ENCODE measurements at places on chromosomes 2 and 18. TPM values are rescaled to one million over a fixed set of nuclear protein-coding genes. Genes with fewer than 3 reads are reported as not detected.
A peak's percentile ranks its signal among the peaks of the same experiment; 100 is the strongest.

DNA sequence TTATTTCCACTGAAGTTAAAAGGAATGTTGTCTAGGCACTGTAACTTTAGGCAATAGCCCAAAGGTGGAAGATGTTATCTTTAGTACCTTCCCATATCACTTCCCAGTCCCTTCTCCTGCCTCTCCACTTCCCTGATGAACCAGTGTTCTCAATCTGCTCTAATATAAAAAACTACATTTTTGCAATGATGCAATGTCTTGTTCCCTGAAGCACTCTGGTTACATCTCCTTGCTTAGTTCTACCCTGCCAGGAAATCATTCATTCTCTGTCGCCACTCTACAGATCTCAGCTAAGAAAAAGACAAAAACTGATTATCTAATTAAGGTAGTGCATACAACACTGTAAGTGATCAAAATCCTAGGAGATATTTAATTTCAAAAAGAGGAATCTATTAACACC is 71.3 kb downstream of the BAZ2B start:
- no peak overlapping the region for H3K27ac ChIP-seq
- peaks cover 13% of the 10 kb centered on the region for H3K36me3 ChIP-seq
- no peak for DNase-seq
- no peak overlapping the region for H3K4me3 ChIP-seq
- H3K4me1 ChIP-seq = no peaks in the 10 kb centered on the region

DNA sequence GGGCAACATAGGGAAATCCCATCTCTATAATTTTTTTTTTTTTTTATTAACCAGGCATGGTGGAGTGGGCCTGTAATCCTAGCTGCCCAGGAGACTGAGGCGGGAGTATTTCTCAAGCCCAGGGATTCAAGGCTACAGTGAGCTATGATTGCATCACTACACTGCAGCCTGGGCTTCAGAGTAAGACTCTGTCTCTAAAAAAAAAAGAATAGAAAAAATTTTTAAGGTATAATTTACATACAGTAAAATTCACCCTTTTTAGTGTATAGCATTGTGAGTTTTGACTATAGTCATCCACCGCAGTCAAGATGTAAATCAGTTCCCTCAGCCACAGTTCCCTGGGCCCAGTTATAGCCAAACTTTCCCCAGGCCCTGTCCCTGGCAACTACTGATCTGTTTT is 57.1 kb upstream of the MSH6 start:
- no peaks in the 10 kb centered on the region for H3K4me1 ChIP-seq
- H3K27me3 ChIP-seq = no peaks in the 10 kb centered on the region
- H3K4me3 ChIP-seq = no peak overlapping the region
- DNase-seq = no peak

- no peaks in the 10 kb centered on the region for H3K27me3 ChIP-seq
- no peaks in the 10 kb centered on the region for H3K36me3 ChIP-seq
These were observed 19.5 kb upstream of the HNRNPLL start for GRCh38 chr2:38622210-38622609.

- H3K4me1 ChIP-seq = peaks cover 23% of the 10 kb centered on the region
- peak overlapping the region; percentile 99 for H3K27ac ChIP-seq
- DNase-seq = peak; percentile 99
- H3K27me3 ChIP-seq = no peaks in the 10 kb centered on the region
- peak overlapping the region; percentile 63 for H3K4me3 ChIP-seq
- no peaks in the 10 kb centered on the region for H3K36me3 ChIP-seq
These were observed 85.2 kb upstream of the NDUFV2 start for GRCh38 chr18:9017167-9017904.

- no peak overlapping the region for H3K27ac ChIP-seq
- peaks cover 4% of the 10 kb centered on the region for H3K4me1 ChIP-seq
- H3K27me3 ChIP-seq = no peaks in the 10 kb centered on the region
- no peaks in the 10 kb centered on the region for H3K36me3 ChIP-seq
- no peak for DNase-seq
These were observed 34.5 kb upstream of the NABP1 start for GRCh38 chr2:191643429-191643828.

DNA sequence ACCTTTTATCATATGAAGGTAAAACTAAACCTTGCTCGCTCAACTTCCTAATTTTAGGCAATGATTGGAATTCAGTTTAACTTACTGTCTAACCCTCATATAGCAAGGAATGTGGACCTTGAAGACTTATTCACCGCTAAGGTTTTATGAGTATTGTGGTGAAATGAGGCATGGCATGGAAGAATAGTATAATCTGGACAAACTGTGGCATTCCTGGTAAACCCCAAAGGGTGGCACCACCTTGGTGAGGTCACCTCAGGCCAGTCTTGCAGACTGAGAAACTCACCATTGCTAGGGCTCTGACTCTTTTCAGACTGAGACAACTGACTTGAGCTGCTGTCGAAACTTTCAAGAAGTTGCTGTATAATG is 51.1 kb upstream of the EHBP1 start:
- H3K27me3 ChIP-seq = no peaks in the 10 kb centered on the region
- peaks cover 16% of the 10 kb centered on the region for H3K4me1 ChIP-seq
- DNase-seq = peak; percentile 61
- no peaks in the 10 kb centered on the region for H3K36me3 ChIP-seq
- peak overlapping the region; percentile 24 for H3K27ac ChIP-seq
- H3K4me3 ChIP-seq = no peak overlapping the region

DNA sequence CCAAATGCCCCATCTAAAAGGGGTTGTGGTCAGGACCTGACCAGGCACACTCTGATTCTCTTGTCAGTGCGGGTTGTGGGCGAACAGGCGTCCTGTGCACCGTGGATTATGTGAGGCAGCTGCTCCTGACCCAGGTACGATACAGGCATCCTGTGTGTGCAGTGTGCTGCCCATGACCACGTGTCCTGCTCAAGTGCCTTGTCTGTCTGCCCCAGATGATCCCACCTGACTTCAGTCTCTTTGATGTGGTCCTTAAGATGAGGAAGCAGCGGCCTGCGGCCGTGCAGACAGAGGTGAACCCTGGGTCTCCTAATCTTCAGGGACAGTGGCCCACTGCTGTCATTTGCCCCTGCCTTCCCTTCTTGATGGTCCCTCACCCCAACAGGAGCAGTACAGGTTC is 14.6 kb downstream of the PTPN18 start:
- H3K27me3 ChIP-seq = no peaks in the 10 kb centered on the region
- H3K27ac ChIP-seq = no peak overlapping the region
- no peak for DNase-seq
- no peak overlapping the region for H3K4me3 ChIP-seq

DNA sequence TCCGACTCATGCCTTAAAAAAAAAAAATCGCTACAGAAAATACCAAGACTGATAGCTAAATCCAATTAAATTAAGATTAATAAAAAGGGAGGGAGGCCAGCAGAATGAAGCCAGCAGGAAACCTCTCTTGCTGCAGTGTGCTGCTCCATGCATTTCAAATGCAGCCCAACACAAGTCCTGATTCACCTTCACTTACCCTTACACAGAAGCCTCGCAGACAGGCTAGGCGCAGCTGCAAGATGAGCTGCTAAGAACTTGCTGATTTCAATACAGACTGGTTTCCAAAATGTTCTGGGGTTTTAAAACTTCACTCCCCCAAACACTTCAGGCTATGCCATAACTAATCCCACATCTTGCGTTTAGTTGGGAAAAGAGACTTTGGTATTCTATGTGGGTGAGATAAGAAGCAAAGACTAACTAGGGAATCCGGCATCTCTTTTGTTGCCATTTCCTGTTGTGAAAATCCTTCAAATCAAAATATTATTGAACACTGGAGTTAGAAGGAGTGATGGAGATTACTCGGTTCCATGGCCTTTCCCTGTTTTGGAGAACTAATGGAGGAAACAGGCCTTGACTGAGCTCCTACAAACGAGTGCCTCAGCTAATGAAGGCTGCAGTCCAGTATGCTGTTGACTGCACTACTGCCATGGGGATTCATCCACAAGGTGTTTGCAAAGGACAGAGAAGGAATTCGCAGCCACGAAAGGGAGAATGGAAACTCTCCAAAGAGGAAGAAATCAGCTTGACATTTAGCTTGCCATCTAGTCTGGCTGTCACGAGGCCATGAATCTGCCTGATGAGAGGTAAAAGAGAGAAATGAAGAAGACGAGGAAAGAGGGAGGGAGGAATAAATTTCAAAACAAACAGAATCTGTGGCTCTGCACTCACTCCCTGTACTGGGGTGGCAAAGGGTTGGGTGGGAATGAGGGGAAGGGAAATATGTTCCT is 67.3 kb downstream of the CLHC1 start:
- H3K4me1 ChIP-seq = peaks cover 88% of the 10 kb centered on the region
- DNase-seq = no peak
- no peak overlapping the region for H3K4me3 ChIP-seq
- no peaks in the 10 kb centered on the region for H3K27me3 ChIP-seq

- no peak overlapping the region for H3K27ac ChIP-seq
- no peaks in the 10 kb centered on the region for H3K36me3 ChIP-seq
- no peaks in the 10 kb centered on the region for H3K27me3 ChIP-seq
- no peaks in the 10 kb centered on the region for H3K4me1 ChIP-seq
These were observed 53.4 kb upstream of the PROKR1 start for GRCh38 chr2:68589963-68590362.

- no peak for DNase-seq
These were observed 10.1 kb upstream of the SESTD1 start for GRCh38 chr2:179274749-179275148.

GRCh38 chr18:4640349-4641012 is 185.4 kb upstream of the DLGAP1 start:
- H3K4me1 ChIP-seq = no peaks in the 10 kb centered on the region
- no peaks in the 10 kb centered on the region for H3K27me3 ChIP-seq
- no peaks in the 10 kb centered on the region for H3K36me3 ChIP-seq
- no peak for DNase-seq

DNA sequence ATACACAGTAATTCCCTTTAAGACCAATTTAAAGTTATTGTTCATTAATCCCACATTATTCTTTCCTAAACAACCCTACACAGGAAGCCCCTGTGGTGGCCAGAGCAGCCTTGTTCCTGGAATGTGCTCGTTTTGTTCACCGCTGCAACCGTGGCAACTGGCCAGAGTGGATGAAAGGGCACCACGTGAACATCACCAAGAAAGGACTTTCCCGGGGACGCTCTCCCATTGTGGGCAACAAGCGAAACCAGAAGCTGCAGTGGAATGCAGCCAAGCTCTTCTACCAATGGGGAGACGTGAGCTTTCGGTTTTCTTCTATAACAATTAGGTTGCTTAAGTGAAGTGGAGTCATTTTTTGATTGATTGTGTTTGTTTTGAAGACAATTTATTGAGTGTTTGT is 101.0 kb downstream of the UNC80 start:
- no peak for DNase-seq
- H3K4me3 ChIP-seq = no peak overlapping the region
- H3K36me3 ChIP-seq = no peaks in the 10 kb centered on the region
- no peak overlapping the region for H3K27ac ChIP-seq
- H3K27me3 ChIP-seq = no peaks in the 10 kb centered on the region

DNA sequence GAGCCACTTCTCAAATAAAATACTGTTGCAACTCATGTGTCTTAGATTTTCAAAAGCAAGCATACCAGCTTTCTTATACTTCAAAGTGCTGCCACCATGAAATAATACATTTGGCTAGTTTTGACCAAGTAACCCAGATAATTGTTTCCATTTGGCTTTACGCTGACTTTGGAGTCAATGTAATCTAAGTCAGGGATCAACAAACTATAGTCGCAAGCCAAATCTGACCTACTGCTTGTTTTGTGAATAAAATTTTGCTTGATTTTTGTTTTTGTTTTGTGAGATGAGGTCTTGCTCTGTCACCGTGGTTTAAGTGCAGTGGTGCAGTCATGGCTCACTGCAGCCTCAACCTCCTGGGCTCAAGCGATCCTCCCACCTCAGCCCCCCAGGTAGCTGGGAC is 65.0 kb downstream of the OXER1 start:
- H3K4me3 ChIP-seq = no peak overlapping the region
- no peak for DNase-seq
- H3K4me1 ChIP-seq = no peaks in the 10 kb centered on the region

DNA sequence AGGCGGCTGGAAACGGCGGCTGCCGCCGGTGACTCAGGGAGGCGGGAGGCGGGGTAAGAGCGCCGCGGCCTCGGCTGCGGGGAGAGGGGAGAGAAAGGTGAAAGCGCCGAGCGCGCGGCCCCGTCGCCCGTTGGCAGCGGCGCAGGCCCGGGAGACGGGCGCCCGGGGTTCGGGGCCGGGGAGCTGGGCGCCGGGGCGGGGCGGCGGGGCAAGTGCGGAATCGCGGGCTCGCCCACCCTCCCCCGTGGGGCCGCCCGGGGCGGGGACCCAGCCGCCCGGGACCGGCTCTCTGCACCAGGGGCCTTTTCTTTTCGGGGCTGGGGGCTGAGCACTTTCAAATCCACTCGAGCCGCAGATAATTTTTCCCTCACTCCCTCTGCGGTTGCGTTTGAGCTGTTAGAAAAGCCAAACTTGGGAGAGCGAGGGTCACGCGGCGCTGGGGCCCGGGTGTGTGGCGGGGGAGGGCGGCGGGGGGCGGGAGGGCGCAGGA is 266 bp downstream of the KDM3A start:
- peak overlapping the region; percentile 100 for H3K27ac ChIP-seq
- peak overlapping the region; percentile 85 for H3K4me3 ChIP-seq
- 0 out of 2 replicates have a peak, but pooled peaks cover 7% of the 10 kb centered on the region for H3K36me3 ChIP-seq
- peaks cover 33% of the 10 kb centered on the region for H3K4me1 ChIP-seq

- DNase-seq = no peak
- no peak overlapping the region for H3K4me3 ChIP-seq
- peak overlapping the region; percentile 56 for H3K27ac ChIP-seq
- H3K36me3 ChIP-seq = no peaks in the 10 kb centered on the region
These were observed 40.7 kb downstream of the CDC42EP3 start for GRCh38 chr2:37630776-37631175.

- no peaks in the 10 kb centered on the region for H3K36me3 ChIP-seq
- no peak overlapping the region for H3K4me3 ChIP-seq
- no peak overlapping the region for H3K27ac ChIP-seq
- no peaks in the 10 kb centered on the region for H3K27me3 ChIP-seq
These were observed 222.4 kb downstream of the WDR7 start for GRCh38 chr18:56873441-56874140.

DNA sequence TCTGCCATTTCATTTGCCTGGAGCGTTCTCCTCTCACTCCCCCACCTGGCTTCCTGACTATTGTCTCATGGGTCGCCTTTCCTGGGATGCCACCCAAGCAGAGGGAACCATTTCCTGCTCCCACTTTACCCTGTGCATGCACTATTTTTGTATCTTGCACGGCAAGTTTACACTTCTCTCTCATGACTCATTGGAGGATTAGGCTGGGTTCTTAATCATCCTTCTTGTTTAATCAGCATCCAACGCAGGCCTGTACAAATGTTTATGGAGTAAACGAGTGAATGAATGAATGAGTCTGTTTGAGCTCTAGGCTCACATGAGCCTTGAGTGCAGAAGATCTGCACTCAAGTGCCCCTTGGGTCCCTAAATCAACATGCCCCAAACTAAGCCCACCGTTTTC is 3.8 kb upstream of the ARHGAP25 start:
- DNase-seq = peak; percentile 55
- no peaks in the 10 kb centered on the region for H3K4me1 ChIP-seq
- 0 out of 2 replicates have a peak, but pooled peaks cover 10% of the 10 kb centered on the region for H3K27me3 ChIP-seq
- H3K27ac ChIP-seq = no peak overlapping the region

- H3K4me1 ChIP-seq = peaks cover 5% of the 10 kb centered on the region
- no peaks in the 10 kb centered on the region for H3K36me3 ChIP-seq
- peak; percentile 67 for DNase-seq
- H3K27me3 ChIP-seq = peaks cover 44% of the 10 kb centered on the region
- peak overlapping the region; percentile 47 for H3K4me3 ChIP-seq
These were observed 4.9 kb downstream of the CYP26B1 start for GRCh38 chr2:72142570-72143440.

- H3K27me3 ChIP-seq = no peaks in the 10 kb centered on the region
- DNase-seq = no peak
- no peaks in the 10 kb centered on the region for H3K36me3 ChIP-seq
- no peaks in the 10 kb centered on the region for H3K4me1 ChIP-seq
These were observed 68.1 kb upstream of the SPRED2 start for GRCh38 chr2:65500310-65501040.

The UGT1A6 gene
- total RNA-seq = not detected

The LAMA1 gene
- total RNA-seq = 6.2 TPM

The FKBP7 gene
- total RNA-seq = 18.6 TPM

The IL36RN gene
- not detected for total RNA-seq

The CCDC68 gene
- not detected for total RNA-seq

The ZBTB7C gene
- total RNA-seq = not detected

The GCKR gene
- 0.11 TPM for total RNA-seq

The C2orf76 gene
- 3.0 TPM for total RNA-seq

Measured in GM23248 (cell line).